Activated CD4-positive, CD25-positive, alpha-beta regulatory T cell treated with anti-CD3 and anti-CD28 coated beads, Interleukin-2, amount 50 U/mL, for 72 hours (primary cell): ENCODE measurements at places on chromosomes 2 and 18.

DNA sequence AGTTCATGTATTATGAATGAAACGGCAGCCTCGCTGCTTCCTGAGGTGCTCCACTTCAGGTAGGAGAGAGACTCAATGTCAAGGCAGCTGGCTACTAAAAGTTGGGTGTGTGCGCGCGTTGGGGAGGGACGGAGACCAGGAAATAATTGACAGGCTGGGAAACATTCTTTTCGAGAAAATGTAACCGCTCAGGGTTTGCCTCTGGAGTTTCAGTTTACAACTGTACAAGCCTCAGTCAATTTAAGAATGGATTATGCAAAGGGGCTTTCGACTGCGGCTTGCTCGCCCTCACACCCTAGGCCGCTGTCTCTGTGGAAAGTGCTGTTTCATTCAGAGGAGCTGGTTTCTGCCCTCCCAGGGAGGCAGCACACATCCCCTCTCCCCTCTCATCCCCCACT, 4.4 kb upstream of the SPRED2 start:
- peak; percentile 33 for DNase-seq

DNA sequence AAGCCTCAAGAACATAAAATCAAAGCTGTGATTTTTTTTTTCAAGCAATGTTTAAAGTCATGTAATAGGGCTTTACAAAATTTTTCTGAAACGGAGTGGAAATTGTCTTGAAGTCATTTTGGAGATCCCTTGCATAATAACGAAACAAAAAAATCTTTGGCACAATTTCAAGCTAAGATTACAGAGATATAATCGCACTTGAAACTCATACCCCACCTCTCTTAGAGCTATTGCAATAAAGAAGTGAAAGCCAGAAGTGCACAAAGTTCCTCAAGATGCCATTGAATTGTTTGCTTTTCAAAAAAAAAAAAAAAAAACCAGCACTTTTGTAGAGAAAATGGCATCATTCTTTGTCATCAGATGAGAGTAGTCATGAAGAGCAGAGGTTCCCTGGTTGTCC, 152.3 kb downstream of the PAX3 start:
- DNase-seq = no peak

DNA sequence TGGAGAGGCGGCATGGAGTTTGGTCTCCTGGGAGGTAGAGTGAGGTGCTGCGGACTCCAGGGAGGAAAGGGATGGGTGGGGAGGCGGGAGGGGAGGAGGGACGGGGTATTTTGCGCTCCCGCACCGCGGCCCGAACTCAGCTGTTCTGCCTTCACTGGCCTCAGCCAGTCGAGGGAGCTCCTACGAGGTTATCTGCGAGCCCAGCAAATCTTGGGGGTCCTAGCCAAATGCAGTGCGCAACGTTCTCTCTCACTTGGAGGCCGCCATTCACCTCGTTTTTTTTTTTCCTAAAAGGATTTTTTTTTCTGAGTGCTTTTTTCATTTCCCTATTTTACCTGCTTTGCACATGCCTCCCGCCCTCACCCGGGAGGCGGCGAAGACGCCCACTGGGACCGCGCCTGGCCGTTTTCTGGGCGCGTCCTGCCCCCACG, 877 bp upstream of the BCL2L11 start:
- no peak for DNase-seq

- DNase-seq = no peak
Measured at GRCh38 chr2:168119515-168120141, 127.8 kb downstream of the STK39 start.

DNA sequence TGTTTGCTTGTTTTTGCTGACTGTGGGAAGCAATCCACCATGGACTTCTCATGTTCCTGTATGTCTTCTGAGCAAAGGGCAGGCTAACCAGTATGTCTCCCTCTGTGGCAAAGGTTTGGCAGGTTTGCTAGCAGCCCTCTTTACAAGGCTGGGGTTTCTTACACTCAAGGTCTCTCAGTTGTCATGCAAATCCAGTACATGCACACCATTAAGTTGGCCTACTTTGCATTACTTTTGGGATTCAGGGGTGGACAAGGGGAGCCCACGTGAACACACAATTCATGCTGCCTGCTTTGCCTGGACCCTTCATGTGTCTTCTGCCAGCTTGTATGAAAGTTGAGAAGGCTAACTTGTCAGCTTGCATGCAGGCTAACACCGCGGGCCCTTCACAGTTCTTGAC, 134.9 kb downstream of the LRRTM4 start:
- no peak for DNase-seq
